Astrocyte (in vitro differentiated cells and primary cell): ENCODE measurements at places on chromosomes 7 and 10. TPM values are rescaled to one million over a fixed set of nuclear protein-coding genes. Genes with fewer than 3 reads are reported as not detected.

DNA sequence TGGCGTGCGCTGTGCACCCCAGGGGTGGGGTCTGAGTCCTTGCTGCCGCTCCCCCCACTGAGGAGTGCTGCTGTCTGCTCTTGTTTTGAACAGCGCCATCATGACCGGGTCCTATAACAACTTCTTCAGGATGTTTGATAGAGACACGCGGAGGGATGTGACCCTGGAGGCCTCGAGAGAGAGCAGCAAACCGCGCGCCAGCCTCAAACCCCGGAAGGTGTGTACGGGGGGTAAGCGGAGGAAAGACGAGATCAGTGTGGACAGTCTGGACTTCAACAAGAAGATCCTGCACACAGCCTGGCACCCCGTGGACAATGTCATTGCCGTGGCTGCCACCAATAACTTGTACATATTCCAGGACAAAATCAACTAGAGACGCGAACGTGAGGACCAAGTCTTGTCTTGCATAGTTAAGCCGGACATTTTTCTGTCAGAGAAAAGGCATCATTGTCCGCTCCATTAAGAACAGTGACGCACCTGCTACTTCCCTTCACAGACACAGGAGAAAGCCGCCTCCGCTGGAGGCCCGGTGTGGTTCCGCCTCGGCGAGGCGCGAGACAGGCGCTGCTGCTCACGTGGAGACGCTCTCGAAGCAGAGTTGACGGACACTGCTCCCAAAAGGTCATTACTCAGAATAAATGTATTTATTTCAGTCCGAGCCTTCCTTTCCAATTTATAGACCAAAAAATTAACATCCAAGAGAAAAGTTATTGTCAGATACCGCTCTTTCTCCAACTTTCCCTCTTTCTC lies 26.0 kb downstream of the BNIP3 start:
- DNase-seq = no peak
- no peaks in the 10 kb centered on the region for H3K4me1 ChIP-seq

DNA sequence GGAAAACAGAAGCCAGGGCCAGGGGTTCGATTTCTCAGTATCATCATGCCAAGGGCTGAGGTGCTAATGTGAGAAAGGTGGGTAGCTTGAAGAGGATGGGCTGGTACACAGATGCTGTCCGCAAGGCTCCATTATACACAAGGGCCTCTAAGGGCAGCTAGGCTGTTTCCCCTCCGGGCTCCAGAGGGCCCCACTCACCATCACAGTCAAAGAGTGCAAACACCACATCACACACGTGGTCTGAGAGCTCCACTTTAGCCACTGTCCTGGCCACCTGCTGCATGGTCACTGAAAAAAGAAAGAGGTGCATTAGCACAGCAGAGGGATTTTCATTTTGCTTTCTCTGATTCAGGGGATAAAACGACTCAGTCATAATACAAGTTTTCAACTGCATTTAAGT lies 20.9 kb upstream of the DNAJB12 start:
- DNase-seq = no peak
- H3K4me3 ChIP-seq = no peak overlapping the region
- H3K36me3 ChIP-seq = peaks cover 3% of the 10 kb centered on the region
- H3K4me1 ChIP-seq = peaks cover 4% of the 10 kb centered on the region
- no peaks in the 10 kb centered on the region for H3K27me3 ChIP-seq

GRCh38 chr7:55077561-55078410 lies 59.0 kb downstream of the EGFR start:
- H3K36me3 ChIP-seq = no peaks in the 10 kb centered on the region
- no peak overlapping the region for H3K4me3 ChIP-seq
- H3K4me1 ChIP-seq = peaks cover 31% of the 10 kb centered on the region
- no peak overlapping the region for H3K27ac ChIP-seq
- no peaks in the 10 kb centered on the region for H3K27me3 ChIP-seq

GRCh38 chr10:32263300-32263699 lies 83.7 kb downstream of the EPC1 start:
- no peaks in the 10 kb centered on the region for H3K27me3 ChIP-seq
- peaks cover 3% of the 10 kb centered on the region for H3K4me1 ChIP-seq
- DNase-seq = no peak
- peaks cover 11% of the 10 kb centered on the region for H3K36me3 ChIP-seq

- no peaks in the 10 kb centered on the region for H3K27me3 ChIP-seq
- no peak overlapping the region for H3K4me3 ChIP-seq
- no peak overlapping the region for H3K27ac ChIP-seq
- DNase-seq = no peak
Observed at GRCh38 chr7:130154501-130155317, 50.5 kb downstream of the TMEM209 start.

GRCh38 chr7:44565795-44566559 lies 7.7 kb downstream of the DDX56 start:
- no peak overlapping the region for H3K27ac ChIP-seq
- H3K27me3 ChIP-seq = no peaks in the 10 kb centered on the region
- peaks cover 51% of the 10 kb centered on the region for H3K36me3 ChIP-seq
- no peak overlapping the region for H3K4me3 ChIP-seq

DNA sequence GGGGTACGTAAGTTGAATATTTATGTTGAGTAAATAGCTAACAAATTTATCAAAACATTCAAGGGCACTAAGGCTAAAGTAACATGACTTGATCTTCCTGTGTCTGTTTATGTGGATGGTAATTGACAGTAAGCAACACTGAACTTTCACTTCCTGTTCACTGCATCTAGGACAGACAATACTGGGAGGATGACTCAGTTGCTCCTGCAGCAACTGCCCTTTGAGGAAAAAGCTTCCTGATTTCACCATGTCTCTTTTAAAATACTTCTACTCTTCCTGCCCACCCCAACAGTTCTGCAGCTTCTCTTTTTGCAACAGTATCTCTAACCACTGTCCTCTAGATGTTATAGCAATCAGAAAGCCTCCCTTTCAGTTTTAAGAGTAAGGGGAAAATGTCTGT lies 76.6 kb upstream of the HGF start:
- no peaks in the 10 kb centered on the region for H3K4me1 ChIP-seq
- peak; percentile 29 for DNase-seq
- H3K27me3 ChIP-seq = no peaks in the 10 kb centered on the region
- H3K4me3 ChIP-seq = no peak overlapping the region
- H3K36me3 ChIP-seq = no peaks in the 10 kb centered on the region

- H3K4me1 ChIP-seq = peaks cover 34% of the 10 kb centered on the region
- no peaks in the 10 kb centered on the region for H3K27me3 ChIP-seq
- DNase-seq = peak; percentile 93
- H3K36me3 ChIP-seq = no peaks in the 10 kb centered on the region
- H3K4me3 ChIP-seq = peak overlapping the region; percentile 60
- peak overlapping the region; percentile 96 for H3K27ac ChIP-seq
Observed at GRCh38 chr10:14009371-14010100, 321.2 kb downstream of the FRMD4A start.

GRCh38 chr10:19658622-19659233 lies 157.5 kb upstream of the PLXDC2 start:
- peaks cover 44% of the 10 kb centered on the region for H3K4me1 ChIP-seq
- no peak overlapping the region for H3K4me3 ChIP-seq
- no peaks in the 10 kb centered on the region for H3K27me3 ChIP-seq
- peak overlapping the region; percentile 70 for H3K27ac ChIP-seq
- peak; percentile 73 for DNase-seq

GRCh38 chr10:102068216-102068615 lies 3.1 kb downstream of the HPS6 start:
- peaks cover 4% of the 10 kb centered on the region for H3K36me3 ChIP-seq
- H3K27ac ChIP-seq = no peak overlapping the region
- peaks cover 9% of the 10 kb centered on the region for H3K4me1 ChIP-seq
- H3K27me3 ChIP-seq = no peaks in the 10 kb centered on the region
- DNase-seq = no peak
- no peak overlapping the region for H3K4me3 ChIP-seq

GRCh38 chr7:34333184-34333583 lies 324.8 kb upstream of the NPSR1 start:
- no peaks in the 10 kb centered on the region for H3K27me3 ChIP-seq
- no peak for DNase-seq
- H3K4me1 ChIP-seq = no peaks in the 10 kb centered on the region
- H3K36me3 ChIP-seq = no peaks in the 10 kb centered on the region
- no peak overlapping the region for H3K4me3 ChIP-seq

DNA sequence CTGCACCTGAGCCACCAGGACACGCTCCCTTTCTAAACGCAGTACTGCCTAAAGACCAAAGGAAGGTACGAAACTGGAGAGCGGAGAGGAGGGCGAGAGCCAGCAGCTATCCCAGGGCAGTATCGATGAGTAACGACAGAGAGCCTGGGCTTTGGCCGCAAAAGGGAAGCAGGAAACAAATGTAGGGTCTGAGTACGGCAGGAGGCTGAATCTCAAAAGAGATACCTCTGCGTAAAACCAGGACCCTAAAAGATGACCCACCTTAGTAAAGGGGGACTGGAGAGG lies 20.4 kb downstream of the PARP12 start:
- no peak overlapping the region for H3K4me3 ChIP-seq
- H3K27me3 ChIP-seq = no peaks in the 10 kb centered on the region
- no peak overlapping the region for H3K27ac ChIP-seq
- DNase-seq = no peak
- H3K36me3 ChIP-seq = no peaks in the 10 kb centered on the region

GRCh38 chr10:55629793-55630490 lies 731.1 kb downstream of the ZWINT start:
- H3K4me3 ChIP-seq = peak overlapping the region; percentile 65
- peak; percentile 31 for DNase-seq
- H3K27ac ChIP-seq = no peak overlapping the region

GRCh38 chr7:91800389-91800788 lies 80.1 kb downstream of the MTERF1 start:
- no peak overlapping the region for H3K27ac ChIP-seq
- DNase-seq = no peak

- no peaks in the 10 kb centered on the region for H3K36me3 ChIP-seq
- H3K4me3 ChIP-seq = no peak overlapping the region
- no peak overlapping the region for H3K27ac ChIP-seq
Observed at GRCh38 chr10:72785409-72785808, 93.5 kb downstream of the MCU start.

DNA sequence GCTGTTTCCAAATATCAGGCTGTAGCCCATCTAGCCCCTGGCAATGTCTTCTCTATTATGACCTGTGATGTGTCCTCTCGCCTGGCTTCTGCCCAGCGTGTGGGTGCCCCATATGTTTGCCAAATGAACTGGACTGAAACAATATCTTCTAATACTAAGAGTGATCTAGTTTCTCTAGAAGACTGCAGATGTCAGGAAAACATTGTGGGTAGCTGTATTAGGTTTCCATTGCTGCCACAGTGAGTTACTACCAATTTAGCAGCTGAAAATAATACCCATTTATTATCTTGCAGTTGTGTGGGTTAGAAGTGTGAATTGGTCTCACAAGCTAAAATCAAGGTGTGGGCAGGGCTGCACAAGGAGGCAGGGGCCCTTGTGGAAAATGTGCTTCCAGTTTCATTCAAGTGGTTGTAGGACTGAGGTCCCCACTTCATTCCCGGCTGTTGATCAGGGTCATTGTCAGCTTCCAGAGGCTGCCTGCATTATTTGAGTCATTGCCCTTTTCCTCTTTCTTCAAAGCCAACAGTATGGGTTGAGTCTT lies 202.8 kb upstream of the BMPER start:
- no peaks in the 10 kb centered on the region for H3K4me1 ChIP-seq
- no peak overlapping the region for H3K27ac ChIP-seq
- no peak overlapping the region for H3K4me3 ChIP-seq
- H3K27me3 ChIP-seq = no peaks in the 10 kb centered on the region
- no peaks in the 10 kb centered on the region for H3K36me3 ChIP-seq

DNA sequence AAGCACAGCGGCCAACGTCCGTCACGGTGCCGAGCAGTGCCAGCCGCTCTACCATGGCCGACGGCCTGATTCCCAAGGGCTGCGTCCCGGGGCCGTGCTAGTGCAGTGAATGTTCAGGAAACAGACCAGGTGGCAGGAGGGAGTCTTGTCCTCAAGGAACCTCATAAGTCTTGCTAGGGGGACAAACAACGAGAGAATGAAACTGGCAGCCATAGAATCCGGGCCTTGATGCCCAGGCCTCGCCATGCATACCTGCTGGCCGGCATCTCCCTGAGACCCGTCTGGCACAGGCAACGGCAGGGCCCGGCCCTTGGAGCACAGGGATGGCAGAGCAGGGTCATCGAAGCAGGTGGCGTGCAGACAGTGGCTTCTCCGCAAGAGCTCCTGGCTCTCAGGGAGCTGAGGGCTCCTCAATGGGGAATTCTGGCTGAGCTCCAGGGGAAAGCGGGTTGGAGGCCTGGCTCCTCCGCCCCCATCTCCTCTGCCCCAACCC lies 58.8 kb downstream of the DIP2C start:
- no peak overlapping the region for H3K4me3 ChIP-seq
- H3K27ac ChIP-seq = no peak overlapping the region
- peaks cover 17% of the 10 kb centered on the region for H3K4me1 ChIP-seq
- no peaks in the 10 kb centered on the region for H3K36me3 ChIP-seq

- no peak overlapping the region for H3K27ac ChIP-seq
- DNase-seq = no peak
- no peaks in the 10 kb centered on the region for H3K36me3 ChIP-seq
Observed at GRCh38 chr7:45215601-45216062, 58.0 kb downstream of the RAMP3 start.

GRCh38 chr7:88866265-88866863 lies 70.8 kb upstream of the TEX47 start:
- no peaks in the 10 kb centered on the region for H3K4me1 ChIP-seq
- DNase-seq = no peak
- no peaks in the 10 kb centered on the region for H3K27me3 ChIP-seq
- H3K27ac ChIP-seq = no peak overlapping the region
- H3K36me3 ChIP-seq = no peaks in the 10 kb centered on the region
- H3K4me3 ChIP-seq = no peak overlapping the region

- no peak for DNase-seq
- H3K27me3 ChIP-seq = no peaks in the 10 kb centered on the region
- no peak overlapping the region for H3K27ac ChIP-seq
- H3K36me3 ChIP-seq = no peaks in the 10 kb centered on the region
- no peak overlapping the region for H3K4me3 ChIP-seq
Observed at GRCh38 chr7:98520356-98520951, 96.6 kb upstream of the NPTX2 start.

- no peak for DNase-seq
- H3K4me1 ChIP-seq = peaks cover 12% of the 10 kb centered on the region
- H3K36me3 ChIP-seq = no peaks in the 10 kb centered on the region
Observed at GRCh38 chr7:122307228-122307621, 2.7 kb upstream of the FEZF1 start.

FAM25G gene
- total RNA-seq = not detected in 2 replicates

NPFFR1 gene
- not detected in 2 replicates for total RNA-seq

HECTD2 gene
- total RNA-seq = 11.9 and 15.4 TPM in 2 replicates

PDLIM1 gene
- total RNA-seq = 316 and 320 TPM in 2 replicates

DMBT1 gene
- not detected in 2 replicates for total RNA-seq

LDB3 gene
- 3.5 and 3.9 TPM in 2 replicates for total RNA-seq

IDI2 gene
- total RNA-seq = not detected in 2 replicates

ZNF32 gene
- total RNA-seq = 19.2 and 19.7 TPM in 2 replicates

KCND2 gene
- 0.24 and 0.30 TPM in 2 replicates for total RNA-seq

NKX1-2 gene
- 0.07 TPM in 1 of 2 replicates, not detected in the other for total RNA-seq

LEP gene
- total RNA-seq = not detected in 2 replicates

C10orf67 gene
- 0.27 and 0.46 TPM in 2 replicates for total RNA-seq

NACAD gene
- 18.3 and 21.6 TPM in 2 replicates for total RNA-seq

IFIT2 gene
- 36.0 and 42.0 TPM in 2 replicates for total RNA-seq

CPN1 gene
- not detected in 2 replicates for total RNA-seq
